ENCODE measurements at places on chromosomes 4 and X.

DNA sequence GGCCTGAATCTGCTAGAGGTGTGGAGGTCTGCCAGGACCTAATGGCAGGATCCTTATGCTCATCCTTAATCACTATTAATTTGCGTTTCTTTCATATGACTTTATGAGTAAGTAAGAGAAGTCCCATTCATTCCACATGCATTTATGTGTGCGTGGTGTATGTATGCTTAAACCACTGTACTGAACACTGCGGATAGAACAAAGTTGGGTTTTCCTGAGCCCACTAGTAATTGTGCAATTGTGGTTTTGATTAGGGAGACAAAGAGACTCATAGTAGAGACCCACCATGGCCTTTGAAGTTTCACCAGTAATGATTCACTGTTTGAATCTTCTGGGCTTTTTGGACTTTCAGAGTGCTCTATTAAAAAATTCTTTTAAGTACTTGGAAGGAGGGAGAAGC lies 498.5 kb upstream of the DIPK2B start:
- DNase-seq = no peak

DNA sequence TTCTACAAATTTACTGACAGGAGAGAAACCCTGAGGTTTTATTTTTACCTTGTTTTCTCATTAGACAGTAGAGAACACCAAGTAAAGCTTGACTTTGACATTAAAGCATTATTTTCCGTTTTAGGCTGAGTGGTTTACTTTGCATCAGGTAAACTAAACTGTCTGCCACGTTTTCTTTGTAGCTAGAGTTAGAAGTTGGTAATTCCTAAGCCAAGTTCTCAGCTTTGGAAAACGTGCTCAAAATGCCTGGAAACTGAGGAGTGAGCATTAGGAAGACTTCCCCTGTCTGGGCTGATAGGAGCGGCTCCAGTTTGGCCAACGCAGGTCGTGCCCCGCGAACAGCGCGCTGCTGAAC lies 819 bp downstream of the PDLIM3 start:
- no peak for DNase-seq

- no peak for DNase-seq
Observed at GRCh38 chr4:3703677-3704521, 62.3 kb upstream of the ADRA2C start.

GRCh38 chr4:46715468-46715867 lies 193.6 kb downstream of the COX7B2 start:
- no peak for DNase-seq

DNA sequence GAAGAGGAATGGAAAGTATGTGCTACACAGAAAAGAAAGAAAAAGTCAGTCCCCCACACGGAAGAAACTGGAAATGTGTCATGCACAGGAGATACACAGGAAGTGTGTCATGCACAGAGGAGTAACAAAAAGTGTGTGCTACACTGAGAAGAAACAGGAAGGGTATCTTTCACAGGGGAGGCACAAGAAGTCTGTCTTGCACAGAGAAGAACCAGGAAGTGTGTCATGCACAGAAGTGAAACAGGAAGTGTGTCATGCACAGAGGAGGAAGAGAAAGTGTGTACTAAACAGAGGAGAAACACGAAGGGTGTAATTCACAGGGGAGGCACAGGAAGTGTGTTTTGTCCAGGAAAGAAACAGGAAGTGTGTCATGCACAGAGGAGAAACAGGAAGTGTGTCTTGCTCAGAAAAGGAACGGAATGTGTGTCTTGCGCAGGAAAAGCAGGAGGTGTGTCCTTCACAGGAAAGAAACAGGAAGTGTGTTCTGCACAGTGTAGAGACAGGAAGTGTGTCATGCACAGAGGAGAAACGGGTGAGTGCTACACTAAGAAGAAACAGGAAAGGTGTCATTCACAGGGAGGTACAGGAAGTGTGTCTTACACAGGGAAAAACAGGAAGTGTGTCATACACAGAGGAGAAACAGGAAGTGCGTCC lies 527.2 kb upstream of the PRKX start:
- no peak for DNase-seq

DNA sequence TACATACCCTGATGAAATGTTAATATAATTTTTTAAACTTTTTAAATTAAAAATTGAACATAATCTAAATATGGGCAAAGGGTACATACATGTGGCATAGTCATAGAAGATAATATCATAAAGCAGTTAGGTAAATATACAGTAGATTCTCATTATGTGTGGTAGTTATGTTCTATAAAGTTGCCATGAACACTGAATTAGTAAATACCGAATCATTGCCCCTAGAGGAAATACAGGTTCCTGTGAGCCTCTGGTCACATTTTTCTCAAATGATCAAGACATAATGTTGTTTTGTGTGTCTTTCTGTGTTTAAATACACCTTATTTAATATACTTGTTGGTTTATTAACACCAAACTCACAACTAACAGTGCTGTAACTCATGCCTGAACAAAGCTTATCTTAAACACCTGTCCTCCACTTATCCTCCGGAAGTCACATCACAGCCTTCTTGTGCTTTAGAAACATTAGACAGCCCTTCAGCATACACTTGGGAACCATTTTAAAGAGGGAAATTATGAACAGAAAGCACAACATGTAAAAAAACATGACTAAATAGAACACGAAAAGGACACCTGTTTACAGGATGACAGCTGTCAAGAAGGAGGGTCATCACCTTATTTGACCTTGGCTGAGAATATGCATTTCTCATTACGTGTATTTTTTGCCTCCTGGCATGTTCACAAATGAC lies 169.4 kb upstream of the NAP1L5 start:
- peak; percentile 20 for DNase-seq

DNA sequence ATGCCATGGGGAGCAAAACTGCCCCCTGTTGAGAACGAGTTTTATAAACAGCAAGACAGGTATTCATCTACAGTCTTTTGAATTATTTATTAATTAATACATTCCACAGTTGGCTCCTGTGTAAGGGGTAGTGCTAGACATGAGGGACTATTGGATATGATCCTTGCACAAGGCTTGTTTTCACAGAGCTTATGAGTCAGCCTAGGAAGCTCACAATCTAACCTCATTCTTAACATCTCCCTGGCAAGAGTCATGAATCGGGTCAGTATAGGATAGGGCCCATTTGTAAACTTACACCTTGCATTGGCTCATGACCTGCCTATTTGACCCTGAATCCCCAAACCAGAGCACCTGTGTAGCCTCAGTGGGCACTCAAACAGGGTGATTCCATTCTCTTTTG lies 209.1 kb upstream of the HCCS start:
- DNase-seq = peak; percentile 5

DNA sequence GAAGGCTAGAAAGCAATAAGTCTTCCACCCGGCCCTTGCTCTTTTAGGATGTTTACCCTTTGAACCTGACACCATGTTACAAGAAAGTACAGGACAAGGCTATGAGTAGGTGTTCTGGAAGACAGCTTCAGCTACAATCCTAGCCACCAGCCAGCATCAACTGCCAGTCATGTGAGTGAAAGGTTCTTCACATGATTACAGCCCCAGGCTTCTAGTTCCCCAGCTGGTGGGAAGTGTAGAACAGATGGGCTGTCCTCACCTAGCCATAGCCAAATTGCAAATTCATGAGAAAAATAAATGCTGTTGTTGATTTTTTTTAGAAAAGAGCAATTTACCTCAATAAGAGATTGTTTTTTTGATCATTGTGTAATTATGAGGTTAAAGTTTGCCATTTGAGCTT lies 60.8 kb downstream of the GRXCR1 start:
- no peak for DNase-seq

- DNase-seq = no peak
Observed at GRCh38 chr4:20612313-20612712, 87.9 kb upstream of the PACRGL start.

- DNase-seq = peak; percentile 1
Observed at GRCh38 chrX:149274516-149275105, 230.5 kb downstream of the IDS start.

GRCh38 chr4:71441186-71442169 lies 102.7 kb downstream of the SLC4A4 start:
- DNase-seq = peak; percentile 5

GRCh38 chr4:180630012-180630665 lies 1613.1 kb upstream of the TENM3 start:
- no peak for DNase-seq

DNA sequence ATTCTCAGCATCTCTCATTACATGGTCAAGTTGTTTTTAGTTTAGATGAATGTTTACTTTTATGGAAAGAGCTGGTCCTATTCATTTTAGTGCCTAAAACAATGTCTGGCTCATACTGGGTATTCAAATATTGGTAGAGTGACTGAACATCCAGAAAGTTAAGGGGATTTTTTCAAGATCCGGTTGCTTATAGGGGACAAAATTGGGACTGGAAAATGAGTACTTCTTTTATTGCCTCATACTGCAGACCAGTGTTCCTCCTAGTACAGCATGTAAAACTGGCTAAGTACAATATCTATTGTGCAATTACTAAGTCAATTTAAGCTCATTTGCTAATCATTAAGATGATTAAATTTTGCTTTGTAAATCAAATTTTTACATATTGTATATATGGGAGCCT lies 13.9 kb downstream of the RP2 start:
- DNase-seq = no peak

DNA sequence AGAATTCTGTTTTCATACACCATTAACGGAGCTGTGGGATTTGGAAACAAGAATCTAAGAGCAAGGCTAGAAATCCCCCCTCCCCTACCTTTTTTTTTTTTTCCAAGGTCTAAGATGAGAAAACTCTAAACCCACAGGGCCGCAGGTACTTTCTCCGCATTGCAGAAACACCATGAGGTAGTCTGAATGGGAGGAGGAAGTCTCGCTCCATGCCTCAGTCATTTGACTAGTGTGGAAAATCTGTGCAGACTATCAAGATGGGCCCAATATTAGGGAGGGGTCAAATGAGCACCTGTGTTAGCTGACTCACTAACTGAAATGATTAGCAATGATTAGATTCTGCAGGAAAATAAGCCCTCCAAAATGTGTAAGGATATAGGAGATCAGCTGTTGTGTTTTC lies 40.9 kb upstream of the MAP3K15 start:
- no peak for DNase-seq

DNA sequence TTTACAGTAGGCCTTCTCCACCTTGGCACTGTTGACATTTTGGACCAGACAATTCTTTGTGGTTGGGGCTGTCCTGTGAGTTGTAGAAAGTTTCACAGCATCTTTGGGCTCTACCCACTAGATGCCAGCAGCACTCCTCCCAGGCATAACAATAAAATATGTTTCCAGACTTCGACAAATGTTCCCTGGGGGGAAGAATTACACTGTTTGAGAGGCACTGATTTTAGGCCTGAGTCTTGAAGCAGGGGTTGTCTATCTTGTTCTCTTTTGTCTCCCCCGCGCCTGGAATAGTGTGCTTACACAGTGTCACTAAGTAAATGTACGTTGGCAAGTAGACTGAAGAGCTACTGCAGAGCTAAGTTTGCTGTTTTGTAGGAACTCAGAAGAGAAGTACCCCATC lies 254.4 kb upstream of the BOD1L1 start:
- DNase-seq = no peak

DNA sequence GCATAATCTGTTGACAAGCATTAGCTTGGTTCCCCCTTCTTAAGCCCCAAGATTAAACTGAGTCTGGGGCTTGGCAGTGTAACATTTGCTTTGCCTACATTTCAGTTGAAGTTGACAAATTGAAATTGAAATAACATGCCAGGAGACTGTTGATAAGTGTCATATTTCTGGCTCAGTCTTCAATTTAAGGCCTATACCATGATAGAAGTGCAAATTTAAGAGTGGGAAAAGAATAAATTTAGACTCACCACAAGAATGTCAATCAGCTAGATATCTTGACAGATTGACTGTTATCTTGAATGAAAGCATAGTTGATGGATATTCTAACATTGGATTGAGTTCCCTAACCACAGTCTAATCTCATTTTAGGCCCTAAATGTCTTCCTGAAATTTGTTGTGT lies 117.6 kb downstream of the MAGEB17 start:
- DNase-seq = no peak

GRCh38 chr4:72582853-72583252 lies 13.8 kb upstream of the ADAMTS3 start:
- no peak for DNase-seq

DNA sequence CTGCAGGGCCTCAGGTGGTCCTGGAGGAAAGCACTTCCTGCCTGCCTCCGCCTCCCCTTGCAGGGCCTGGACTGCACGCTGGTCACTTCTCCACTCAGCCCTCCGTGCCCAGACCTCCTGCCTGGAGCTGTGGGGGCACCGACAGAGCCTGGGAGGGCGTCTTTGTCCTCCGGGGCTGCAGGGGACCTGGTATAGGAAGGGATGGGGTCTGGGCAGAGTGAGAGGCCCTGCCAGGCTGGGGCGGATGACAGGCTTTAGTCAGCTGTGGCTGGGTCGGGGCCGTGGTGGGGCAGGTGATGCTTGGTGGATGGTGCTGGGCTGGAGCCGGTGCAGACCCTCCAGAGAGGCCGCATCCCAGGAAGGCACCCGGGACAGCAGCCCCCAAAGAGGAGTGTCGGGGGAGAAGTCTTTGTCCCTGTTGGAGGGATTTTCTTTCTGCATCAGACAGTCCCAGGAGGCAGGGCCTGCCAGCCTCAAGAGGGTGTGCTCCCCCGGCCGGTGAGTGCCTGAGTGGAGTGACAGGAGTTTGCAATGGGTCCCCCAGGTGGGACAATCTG lies 1.3 kb downstream of the DOK7 start:
- DNase-seq = no peak

DNA sequence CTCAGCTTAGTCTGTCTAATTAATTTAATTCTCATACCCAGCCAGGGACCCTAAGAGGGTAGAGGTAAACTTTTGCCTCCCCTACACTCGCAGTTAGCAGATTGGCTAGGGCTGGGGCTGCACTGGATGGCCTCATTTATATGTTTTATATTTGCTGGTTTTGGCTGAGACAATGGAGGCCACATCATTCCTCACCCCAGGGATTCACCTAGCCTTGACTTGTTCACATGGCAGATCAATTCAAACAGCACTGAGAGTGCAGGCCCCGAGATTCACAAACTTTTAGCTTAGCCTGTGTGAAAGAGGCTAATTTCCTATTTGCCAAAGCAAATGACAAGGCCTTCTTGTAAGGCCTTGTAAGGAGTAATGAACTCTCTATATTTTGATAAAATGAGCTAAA lies 844.4 kb downstream of the ARAP2 start:
- DNase-seq = no peak

DNA sequence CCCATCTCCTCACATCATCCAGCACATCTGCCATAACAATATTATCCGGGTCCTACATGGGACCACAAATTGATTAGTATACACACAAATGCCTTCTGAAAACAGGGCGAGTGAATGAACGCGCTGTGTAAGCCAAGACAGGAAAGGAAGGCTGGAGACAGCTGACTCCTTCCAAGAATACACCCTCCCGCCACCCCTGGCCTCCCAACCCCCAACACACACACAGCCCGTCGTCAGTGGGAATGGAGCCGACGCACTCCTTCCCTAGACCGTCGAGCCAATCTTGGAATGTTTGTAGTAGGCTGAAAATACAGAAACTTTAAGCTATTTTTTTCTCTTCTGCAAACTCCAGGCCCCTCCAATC lies 319 bp upstream of the MAGEH1 start:
- no peak for DNase-seq

- no peak for DNase-seq
Observed at GRCh38 chr4:100539706-100540105, 21.9 kb upstream of the EMCN start.
